Stimulated activated CD4-positive, alpha-beta T cell treated with anti-CD3 and anti-CD28 coated beads, Interleukin-1b, Interleukin-23, amount 100 ng/mL, for 1 hour (primary cell): ENCODE measurements at places on chromosomes 2 and 18.

DNA sequence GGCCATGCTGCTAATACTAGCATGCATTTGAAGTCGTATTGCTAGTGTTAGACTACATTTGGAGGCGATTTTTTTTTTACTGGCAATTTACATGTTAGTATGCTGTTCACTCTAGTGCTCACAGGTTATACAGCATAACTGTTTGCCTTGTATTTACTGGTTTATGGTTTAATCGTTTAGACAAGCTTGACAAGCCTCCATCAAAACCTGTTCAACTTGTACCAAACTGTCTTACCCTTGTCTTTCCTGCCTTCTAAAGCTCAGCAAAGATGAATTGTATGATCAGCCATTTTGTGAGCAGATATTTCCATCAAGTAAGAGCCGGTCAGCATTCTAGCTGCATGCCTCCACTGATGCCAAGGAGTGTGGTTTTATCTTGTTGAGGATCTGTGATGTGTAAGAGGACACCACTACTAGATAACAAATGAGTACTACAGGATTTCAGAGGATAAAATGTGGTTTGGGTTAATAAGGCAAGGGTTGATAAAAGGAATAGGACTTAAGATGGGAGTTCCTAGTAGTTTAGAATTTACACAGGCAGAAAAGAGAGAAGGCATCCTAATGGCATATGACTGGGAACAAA lies 68.4 kb upstream of the ITM2C start:
- DNase-seq = no peak

DNA sequence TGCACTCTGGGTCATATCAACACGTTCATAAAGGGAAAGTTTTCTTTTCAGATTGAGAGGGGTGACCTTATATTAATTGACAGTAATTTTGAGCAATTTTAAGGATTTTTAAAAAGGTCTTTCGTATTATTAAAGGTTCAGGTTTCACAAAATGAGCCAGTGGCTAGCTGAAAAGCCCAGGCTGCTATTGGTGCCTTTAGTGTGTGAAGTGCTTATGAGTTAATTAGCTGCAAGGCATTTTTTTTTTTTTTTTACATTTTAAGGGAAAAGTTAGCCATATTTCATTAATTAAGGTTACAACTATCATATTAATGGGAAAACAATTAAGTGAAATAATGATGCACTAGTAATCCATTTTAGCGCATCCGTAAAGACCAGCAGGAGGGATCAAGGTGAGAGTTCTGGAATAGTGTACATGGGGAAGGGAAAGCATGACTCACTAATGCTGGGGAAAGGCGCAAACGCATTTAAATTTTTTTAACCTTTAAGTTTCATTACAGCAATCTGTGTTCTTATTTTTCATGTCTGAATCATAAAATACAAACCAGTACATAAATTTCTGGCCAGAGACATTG lies 200.0 kb downstream of the ZNF407 start:
- DNase-seq = no peak

DNA sequence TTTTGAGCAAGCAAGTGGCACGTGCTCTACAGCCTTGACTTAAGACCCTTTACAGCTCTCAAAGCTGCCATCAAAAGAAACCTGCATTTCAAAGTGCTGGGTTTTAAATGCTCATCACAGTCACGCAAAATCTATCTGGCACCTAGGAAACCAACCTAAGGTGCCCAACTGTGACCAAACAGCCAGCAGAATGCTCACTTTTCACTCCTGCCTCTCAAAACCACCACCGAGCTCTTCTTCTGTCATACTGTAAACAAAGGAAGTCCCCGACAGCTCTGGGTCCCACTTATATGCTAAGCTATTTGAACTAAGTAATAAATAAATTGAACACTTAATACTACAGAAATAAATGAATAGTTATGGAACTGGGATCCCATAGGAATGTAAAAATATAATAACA lies 33.6 kb downstream of the SATB2 start:
- no peak for DNase-seq

GRCh38 chr18:9803063-9803697 lies 82.6 kb upstream of the TXNDC2 start:
- DNase-seq = no peak

DNA sequence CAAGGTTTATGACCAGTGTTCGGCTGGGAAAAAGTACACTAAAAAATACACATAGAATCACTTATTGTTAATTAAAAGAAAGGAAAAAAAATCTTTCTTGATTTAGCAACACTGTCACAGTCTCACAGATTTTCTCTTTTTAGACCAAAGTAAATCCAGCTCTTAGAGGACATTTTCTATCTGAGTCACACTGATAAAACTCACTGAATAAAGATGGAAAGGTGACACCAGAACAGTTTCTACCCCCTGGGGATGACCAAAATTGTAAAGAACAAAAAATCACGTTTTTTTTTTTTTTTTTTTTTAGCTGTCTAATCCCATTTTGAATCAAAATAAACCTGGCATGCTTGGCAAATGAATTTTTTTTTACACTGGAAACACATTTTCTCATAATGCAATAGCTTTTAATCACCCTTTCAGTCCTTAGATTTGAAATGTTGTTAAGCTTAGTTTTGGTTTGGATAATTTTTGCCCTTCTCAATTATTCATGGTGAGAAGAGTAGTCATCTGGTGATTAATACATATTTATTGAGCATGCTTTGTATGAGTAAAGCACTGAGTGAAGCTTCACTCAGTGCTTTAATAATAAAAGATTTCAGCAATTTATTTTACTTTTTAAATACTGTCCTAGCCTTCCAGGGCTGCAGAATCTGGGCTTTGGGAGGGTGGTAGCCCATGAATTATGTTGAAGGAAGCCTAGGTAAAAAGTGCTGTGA lies 886.3 kb downstream of the SLC4A3 start:
- no peak for DNase-seq

GRCh38 chr18:23588836-23589560 lies 2.7 kb upstream of the NPC1 start:
- no peak for DNase-seq

DNA sequence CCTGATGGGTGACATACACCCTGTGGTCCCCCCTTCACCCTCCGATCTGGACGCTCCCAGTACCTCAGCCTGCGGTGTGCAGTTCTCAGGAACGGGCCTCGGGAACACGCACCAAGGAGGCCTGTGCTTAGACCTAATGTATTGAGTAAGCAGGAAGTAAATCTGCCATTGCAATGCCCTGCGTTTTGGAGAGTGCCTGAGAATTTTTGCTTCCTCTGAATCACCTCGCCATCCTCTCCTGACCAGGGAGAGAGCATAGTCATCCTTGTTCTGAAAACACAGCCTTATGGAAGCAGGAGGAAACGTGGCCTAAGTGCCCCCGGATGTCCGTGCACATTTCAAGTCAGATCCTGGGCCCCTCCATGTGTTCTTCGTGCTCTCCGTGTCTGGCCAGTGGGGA lies 272.2 kb downstream of the NDUFA10 start:
- no peak for DNase-seq

GRCh38 chr2:25991965-25992364 lies 9.7 kb upstream of the KIF3C start:
- DNase-seq = no peak

DNA sequence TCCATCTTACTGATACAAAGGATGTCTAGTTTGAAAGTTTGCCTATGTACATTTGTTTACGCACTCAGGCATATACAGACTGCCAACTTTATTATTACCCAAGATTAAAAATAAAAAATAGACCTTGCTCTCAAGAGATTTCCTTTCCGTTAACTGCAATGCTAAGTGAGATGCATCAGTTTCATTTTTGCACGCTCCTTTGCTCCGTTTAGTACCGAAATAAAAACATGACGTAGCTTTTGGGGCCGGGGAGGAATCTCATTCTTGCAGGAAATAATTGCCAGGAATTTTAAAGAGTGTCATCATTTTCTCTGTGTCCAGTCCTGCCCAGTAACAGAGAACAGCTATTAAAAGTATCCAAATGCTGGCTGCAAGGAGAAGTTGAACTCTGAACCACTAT lies 169.5 kb downstream of the SLC8A1 start:
- DNase-seq = no peak

- DNase-seq = no peak
These were observed 26.3 kb downstream of the ASAP2 start for GRCh38 chr2:9232886-9233285.

DNA sequence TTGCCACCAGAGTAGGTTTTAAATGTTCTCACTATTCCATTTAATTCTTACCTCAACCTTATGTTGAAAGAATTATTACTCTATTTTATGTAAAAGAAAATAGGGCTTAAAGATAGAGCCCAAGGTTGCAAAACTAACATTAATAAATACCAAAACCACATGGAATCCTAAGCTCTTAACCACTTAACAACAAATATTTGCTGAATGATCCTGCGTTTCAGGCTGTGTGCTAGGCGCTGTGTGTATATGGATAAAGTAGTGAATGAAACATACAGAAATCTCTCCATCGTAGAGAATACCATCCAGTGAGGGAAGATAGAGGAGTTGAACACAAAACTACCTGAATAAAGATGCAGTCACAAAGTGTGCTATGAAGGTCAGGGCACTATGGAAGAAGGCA lies 485.1 kb downstream of the THSD7B start:
- DNase-seq = no peak

- DNase-seq = no peak
These were observed 190.4 kb downstream of the FMNL2 start for GRCh38 chr2:152525277-152525838.

DNA sequence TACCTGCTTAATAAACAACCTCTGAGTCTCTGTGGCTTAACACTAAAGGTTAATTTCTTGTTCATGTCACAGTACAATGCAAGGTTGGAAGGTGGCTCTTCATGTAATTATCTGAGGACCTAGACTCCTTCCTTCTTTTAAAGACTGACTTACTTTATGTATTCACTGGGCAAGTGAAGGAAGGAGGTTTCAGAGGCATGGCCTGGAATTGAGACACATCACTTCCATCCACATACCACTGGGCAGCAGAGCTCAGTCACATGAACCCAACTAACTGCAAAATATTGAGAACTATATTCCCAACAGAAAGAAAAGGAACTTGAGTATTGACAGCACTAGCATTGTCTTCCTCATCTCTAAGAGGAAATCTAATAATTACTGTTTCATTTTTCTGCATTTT lies 57.5 kb upstream of the FN1 start:
- no peak for DNase-seq

DNA sequence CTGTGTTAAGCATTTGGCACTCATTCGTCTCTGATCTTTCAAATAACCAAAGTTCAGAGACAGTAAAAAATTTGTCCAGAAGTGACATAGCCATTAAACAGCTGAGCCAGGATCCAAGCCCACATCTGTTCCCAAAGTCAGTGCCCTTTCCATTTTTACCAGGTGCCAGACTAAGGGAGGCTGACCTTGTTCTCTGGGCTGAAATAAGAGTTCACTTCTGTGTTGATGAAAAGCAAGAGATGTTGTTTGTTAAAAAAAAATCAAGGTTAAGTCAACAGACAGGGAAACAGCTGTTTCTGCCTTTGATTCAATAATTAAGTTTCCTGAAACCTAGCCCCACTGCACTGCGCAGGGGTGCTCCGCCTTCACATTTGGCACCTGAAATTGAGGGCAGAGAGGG lies 117.1 kb downstream of the PRKRA start:
- no peak for DNase-seq

- DNase-seq = no peak
These were observed 9.6 kb downstream of the DCDC2C start for GRCh38 chr2:3712831-3713503.
